ENCODE measurements at places on chromosomes 1 and 21. TPM values are rescaled to one million over a fixed set of nuclear protein-coding genes. Genes with fewer than 3 reads are reported as not detected.

DNA sequence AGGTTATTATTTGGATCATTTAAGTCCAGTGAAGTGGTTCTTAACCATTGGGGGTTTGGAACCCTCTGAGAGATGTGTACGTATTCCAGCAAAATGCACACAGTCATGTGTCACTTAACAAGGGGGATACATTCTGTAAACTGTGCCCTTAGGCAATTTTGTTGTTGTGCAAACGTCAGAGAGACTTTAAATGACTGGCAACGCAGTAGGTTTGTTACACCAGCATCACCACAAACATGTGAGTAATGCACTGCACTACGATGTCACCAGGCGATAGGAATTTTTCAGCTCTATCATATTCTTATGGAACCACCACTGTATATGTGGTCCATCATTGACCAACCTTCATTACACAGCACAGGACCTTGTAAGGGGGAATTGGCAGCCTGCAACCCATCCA, 11.9 kb downstream of the AHCYL1 start:
- no peak overlapping the region for H3K4me3 ChIP-seq
- no peak for DNase-seq
- no peaks in the 10 kb centered on the region for H3K36me3 ChIP-seq
- H3K27ac ChIP-seq, result peak overlapping the region; percentile 80

- peak; percentile 90 for DNase-seq
- peak within 1 kb of the TSS; percentile 88 for H3K4me3 ChIP-seq
- peaks cover under 1% of the 10 kb centered on the region for H3K4me1 ChIP-seq
- H3K36me3 ChIP-seq, result peaks cover 3% of the 10 kb centered on the region
- H3K27me3 ChIP-seq, result no peaks in the 10 kb centered on the region
Measured at GRCh38 chr1:67832737-67833601, at the start of gene GNG12. Gene GNG12, minus strand, starts transcription at chr1:67833467. Its CDS starts 125,781 bp downstream, at chr1:67707686.

DNA sequence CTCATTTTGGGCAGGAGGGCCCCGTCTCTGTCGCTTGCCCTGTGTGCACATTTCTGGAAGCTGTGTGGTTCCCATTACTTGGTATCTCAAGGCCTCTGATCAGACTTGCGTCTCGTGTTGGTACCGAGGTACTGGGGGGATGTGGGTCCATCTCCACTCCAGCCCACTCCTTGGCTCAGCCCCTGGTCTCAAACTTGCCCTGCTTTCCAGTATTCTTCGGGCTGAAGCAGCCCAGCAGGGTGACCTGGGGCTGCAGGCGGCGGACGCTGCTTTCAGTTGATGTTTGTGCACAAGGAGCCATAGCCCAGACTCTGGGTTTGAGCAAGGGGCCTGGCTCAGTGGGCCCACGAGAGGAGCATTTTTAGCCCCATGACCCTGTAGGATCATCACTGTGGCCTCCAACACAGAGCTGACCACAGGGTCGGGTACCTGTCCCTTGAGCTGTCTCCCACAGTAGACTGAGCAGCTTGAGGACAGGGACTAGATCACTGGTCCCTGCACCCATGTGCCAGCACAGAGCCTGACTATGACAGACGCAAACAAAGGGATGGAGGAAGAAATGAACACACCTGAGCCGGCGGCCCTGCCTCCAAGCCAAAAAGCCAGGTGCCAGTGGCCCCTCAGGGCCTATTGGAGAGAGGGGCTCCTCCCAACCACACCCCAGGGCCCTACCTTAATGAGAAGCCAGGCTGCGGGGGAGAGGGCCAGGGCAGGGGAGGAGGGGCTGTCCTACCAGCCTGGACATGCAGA, 46.8 kb downstream of the CHD5 start:
- H3K36me3 ChIP-seq, result no peaks in the 10 kb centered on the region
- no peaks in the 10 kb centered on the region for H3K27me3 ChIP-seq
- DNase-seq, result no peak
- no peaks in the 10 kb centered on the region for H3K4me1 ChIP-seq
- H3K4me3 ChIP-seq, result no peak overlapping the region
- no peak overlapping the region for H3K27ac ChIP-seq

DNA sequence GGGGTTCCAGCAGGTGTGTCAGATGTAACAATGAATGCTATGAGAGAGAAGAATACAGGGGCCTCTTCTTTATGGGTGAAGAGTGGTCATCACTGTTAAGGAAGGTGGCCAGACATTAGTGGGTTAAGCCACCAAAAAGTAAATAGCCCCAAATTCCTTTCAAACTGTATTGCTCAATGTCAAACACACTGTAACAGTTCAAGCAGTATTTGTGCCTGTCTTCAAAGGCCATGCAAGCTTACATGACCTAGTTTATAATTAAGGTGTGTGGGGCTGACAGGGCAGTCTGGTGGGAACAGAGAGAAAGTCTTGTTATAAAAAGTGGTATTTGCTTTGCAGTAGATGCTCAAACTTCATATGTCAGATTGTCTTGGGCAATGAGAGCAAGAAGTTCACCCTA, 18.5 kb downstream of the CHIT1 start:
- H3K4me3 ChIP-seq, result no peak overlapping the region
- no peak overlapping the region for H3K27ac ChIP-seq
- no peak for DNase-seq
- H3K36me3 ChIP-seq, result no peaks in the 10 kb centered on the region
- no peaks in the 10 kb centered on the region for H3K27me3 ChIP-seq

- H3K4me3 ChIP-seq, result no peak overlapping the region
- peak; percentile 72 for DNase-seq
- no peaks in the 10 kb centered on the region for H3K36me3 ChIP-seq
Measured at GRCh38 chr1:227895828-227896685, 51.7 kb downstream of the WNT9A start.

GRCh38 chr1:226619031-226619430, 70.5 kb downstream of the STUM start:
- H3K4me1 ChIP-seq, result no peaks in the 10 kb centered on the region
- H3K36me3 ChIP-seq, result no peaks in the 10 kb centered on the region
- no peak for DNase-seq

DNA sequence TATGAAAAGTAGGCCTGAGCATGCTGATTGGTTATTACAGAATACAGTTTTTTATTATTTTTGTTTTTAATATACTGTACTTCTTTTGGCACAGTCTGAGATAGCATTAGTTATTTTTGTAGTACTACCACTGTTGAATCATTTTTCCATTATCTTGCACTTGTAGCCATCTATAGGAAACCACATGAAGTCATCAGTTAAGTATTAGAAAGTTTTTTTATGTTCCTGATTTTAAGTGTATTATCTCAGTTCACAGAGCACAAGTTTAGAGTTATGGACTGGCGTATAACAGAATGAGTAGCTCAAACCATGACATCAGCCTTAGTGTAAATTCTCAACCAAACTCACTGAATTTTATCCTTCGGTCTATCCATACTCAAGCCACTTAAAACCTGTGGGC, 22.8 kb downstream of the DHX9 start:
- DNase-seq, result no peak
- H3K27ac ChIP-seq, result no peak overlapping the region
- H3K4me3 ChIP-seq, result no peak overlapping the region

GRCh38 chr1:51693419-51694155, 76.7 kb downstream of the OSBPL9 start:
- H3K4me3 ChIP-seq, result no peak overlapping the region
- no peak for DNase-seq
- H3K4me1 ChIP-seq, result peaks cover 14% of the 10 kb centered on the region
- no peaks in the 10 kb centered on the region for H3K27me3 ChIP-seq

The CSF3R gene
- not detected for total RNA-seq
